ENCODE measurements at places on chromosomes 7 and 10.

- no peak for DNase-seq
These were observed 92.7 kb upstream of the MACROH2A2 start for GRCh38 chr10:69959911-69960310.

- DNase-seq: no peak
These were observed 103.7 kb downstream of the GLI3 start for GRCh38 chr7:42133321-42133720.

DNA sequence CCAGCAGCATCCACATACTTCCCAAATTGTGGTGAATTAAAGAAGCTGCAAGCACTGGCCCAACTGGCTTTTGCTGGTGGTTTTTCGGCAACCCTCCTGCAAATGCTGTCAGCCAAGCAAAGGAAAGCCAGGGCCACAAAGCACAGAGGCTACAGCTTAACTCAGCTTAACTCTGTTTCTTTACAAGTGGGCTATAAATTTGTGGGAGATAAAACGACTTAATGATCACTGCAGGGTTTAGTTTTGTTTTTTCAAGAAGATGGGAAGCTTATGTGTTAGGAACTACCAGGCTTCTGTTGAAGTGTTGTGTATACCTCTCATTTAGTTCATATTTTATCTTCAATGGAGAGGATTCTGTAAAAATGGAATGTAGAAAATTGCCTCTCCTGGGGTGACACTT is 110.6 kb downstream of the TACC2 start:
- DNase-seq: no peak

- DNase-seq: no peak
These were observed 87.0 kb downstream of the RAPGEF5 start for GRCh38 chr7:22269963-22270362.

GRCh38 chr7:47046949-47047348 is 535.0 kb downstream of the TNS3 start:
- no peak for DNase-seq

- DNase-seq: no peak
These were observed 220.2 kb upstream of the CELF2 start for GRCh38 chr10:10797513-10797912.

DNA sequence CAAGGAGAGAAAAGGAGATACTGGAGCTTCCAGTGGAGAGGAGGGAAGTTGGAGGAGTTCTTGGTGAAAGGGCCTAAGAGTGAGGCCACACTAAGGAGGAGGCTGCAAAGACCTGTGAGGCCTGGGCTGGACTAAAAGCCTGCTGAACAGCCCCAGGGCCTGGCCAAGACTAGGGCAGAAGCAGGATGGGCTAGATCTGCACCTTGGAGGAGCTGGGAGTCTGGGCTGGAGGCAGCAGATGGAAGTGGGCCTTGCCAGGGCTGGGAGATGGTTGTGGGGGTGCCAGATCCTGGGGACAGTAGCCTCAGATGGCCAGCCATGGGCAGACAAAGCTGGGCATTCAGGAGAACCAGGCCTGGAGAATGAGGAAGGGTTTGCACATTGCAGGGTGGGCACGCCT is 6.5 kb upstream of the PURB start:
- no peak for DNase-seq

DNA sequence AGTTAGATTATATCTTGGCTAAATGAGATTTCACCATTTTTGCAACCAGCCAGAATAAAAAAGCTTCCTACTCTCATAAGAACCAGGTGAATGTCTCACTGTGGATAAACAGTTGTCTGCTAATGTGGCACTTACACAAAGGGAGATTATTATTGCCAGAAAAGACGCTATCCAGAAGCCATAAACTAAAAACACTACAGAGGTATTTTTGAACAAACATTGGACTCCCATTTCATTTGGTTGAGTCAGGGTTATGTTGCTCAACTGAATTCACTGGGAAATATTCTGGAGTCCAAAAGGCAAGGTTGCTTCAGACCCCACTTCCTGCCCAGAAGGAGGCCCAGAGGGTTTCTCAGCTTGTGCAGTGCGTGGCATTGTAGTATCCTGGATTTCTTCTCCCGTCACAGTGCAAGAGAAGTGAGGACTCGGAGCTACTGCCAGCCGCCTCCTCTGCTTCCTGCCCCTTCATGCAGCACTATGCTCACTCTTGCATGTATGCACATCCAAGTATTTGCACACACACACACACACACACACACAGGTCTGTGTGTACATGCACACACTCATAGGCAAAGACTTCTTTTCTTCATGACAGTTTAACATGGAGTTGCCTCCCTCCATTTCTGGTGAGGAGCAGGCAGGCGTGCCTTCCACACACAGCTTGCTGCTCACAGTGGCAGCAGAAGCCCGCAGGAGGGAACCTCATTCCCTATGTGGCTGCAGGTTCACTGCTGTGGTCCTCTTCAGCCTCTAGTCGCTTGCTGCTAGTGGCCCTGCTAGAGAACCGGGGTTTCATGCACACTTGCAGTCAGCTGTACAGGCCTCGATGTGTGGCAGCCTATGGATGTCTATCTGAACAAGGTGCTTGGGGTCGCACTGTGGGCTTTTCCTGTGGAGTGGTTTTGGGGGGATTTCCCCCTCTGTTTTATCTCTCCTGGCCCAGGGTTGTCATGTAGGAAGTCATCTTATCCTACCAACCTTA is 10.1 kb downstream of the DENND10 start:
- DNase-seq: no peak

DNA sequence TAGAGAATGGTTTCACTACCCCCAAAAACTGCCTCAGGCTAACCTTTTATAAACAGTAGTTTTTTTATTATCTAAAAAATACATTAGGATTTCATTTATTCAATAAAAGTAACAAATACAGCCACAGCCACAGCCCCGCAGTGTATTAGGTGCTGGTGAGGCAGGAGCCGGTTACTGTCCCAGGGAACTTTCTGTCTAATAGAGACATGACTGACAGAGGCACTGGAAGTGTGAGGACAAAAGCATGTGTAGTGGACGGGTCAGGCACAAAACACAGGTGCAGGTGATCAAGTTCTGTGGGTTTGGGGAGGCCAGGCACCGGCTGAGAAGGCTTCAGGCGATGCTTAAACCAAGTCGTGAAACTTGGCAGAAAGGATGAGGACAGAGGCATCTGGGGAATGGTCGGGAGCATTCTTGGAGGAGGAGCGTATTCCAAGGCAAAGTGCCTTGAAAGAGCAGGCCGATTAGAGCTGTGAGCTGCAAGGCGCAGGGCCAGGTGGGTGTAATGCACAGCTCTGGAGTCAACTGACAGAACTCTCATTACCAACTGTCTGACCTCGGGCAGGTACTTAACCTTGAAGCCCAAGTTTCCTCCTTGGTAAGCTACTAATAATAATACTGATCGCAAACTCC is 138.2 kb downstream of the USP6NL start:
- no peak for DNase-seq

- no peak for DNase-seq
These were observed 144.5 kb upstream of the PTN start for GRCh38 chr7:137488038-137488437.

DNA sequence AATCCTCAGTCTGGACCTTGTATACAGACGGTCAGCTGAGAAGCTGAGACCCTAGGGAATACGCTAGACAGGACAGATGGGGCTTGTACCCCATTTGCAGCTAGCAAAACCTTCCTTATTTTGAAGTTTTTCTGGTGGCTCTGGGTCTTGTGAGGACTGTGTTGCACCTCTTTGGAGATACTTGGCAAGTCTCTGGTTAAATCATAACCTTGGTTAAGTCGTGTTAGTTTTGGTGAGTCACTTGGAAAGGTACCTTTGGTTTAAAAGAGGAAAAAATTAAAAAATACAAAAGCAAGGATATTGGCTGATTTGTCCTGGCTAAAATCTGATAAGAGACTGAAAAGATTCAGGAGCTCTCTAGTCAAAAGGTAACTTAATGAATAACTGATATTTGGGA is 140.6 kb downstream of the COBL start:
- DNase-seq: no peak

DNA sequence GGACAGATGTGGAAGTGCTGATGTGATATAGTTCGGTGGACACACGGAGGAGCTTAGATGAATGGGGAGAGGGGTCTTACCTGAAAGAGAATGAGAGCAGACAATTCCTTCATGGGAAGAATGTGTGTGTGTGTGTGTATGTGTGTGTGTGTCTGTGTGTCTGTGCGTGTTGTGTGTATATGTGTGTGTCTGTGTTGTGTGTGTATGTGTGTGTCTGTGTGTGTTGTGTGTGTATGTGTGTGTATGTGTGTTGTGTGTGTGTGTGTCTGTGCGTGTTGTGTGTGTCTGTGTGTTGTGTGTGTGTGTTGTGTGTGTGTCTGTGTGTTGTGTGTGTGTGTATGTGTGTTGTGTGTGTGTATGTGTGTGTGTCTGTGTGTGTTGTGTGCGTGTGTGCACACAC is 104.2 kb downstream of the FAM204A start:
- DNase-seq: no peak

- DNase-seq: no peak
These were observed 40.5 kb downstream of the ADCYAP1R1 start for GRCh38 chr7:31092606-31093005.

DNA sequence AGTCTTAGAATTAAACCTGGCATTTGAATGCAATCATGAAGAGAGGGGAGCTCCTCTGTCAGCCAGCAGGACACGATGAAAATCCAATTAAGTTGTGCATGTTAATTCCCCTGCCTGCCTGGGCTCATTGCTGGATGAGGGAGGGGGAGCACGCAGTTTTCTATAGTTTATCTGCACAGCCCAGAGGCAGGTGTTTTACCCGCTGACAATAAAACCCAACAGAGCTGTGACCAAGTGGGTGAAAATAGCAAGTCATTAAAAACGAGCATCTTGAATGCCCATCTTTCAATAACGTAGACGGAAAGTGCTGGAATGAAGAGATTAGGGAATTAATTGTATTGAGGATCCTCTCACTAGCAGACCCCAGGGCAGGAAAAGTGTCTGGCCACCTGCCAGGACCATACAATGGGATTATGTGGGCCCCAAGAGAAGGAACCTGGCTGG is 100.1 kb upstream of the FAM20C start:
- DNase-seq: no peak

- DNase-seq: peak; percentile 68
These were observed 37.1 kb downstream of the PRKCQ start for GRCh38 chr10:6542999-6543430.

DNA sequence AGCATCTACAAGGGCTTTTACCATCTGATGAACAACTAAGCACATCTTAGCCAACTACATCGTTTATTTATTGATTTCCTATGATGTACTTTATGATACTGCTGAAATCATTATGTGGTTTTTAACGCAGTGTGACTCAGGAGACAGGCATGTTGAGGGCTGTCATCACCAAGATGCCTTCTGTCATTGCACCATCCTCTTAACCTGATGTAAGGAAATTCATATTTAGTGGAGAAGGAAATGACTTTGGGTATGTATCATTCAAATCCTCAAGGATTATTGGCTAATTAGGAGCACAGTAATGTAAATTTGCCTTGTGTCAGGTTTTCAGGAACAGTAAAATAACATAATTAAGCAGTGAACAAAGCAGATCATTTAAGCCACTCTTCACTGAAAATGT is 138.5 kb upstream of the MGMT start:
- DNase-seq: no peak

DNA sequence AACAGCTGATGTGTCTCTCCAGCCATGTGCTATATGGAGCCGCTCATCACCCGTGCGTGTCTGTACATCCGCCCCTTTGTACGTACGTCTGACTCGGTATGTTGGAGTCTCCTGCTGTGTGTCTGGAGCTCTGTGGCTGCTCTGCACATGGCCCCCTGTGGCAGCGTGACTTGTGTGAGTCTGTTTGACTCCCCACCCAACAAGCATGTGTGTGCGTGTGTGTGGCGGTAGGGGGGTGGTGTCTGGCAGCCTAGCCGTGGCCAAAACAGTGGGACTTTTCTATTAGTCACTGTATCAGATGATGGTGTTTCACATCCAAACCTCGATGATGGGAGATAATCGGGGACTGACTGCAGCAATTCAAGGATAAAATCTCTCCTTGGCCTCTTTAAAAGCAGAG is 94.1 kb downstream of the COL13A1 start:
- no peak for DNase-seq

- peak; percentile 81 for DNase-seq
These were observed 46.6 kb downstream of the PWWP2B start for GRCh38 chr10:132443605-132443982.

DNA sequence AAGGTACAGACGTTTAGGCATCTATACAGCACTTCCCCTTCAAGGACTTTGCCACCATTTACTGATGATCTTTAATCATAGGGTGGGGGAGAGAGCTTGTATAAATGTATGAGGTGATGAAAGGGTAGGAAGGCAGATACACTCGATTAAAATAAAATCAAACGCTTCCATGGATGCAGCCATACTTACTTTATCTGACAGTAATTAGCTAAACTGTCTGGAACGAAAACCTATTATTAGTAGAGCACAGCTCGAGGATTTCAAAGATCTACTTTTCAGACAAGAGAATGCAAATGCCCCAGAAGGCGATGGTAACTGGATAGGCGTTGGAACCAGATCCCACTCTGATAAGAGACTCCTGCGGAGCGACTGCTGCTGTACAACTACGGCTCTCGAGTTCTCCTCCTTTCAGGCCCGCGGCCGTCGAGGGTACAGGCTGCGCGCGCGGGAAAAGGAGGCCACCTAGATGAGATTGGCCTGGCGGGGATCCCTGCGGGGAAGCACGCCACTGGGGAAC is 3.1 kb upstream of the NKX2-3 start:
- DNase-seq: no peak

- DNase-seq: no peak
These were observed 437.1 kb upstream of the NPVF start for GRCh38 chr7:25665374-25665773.

DNA sequence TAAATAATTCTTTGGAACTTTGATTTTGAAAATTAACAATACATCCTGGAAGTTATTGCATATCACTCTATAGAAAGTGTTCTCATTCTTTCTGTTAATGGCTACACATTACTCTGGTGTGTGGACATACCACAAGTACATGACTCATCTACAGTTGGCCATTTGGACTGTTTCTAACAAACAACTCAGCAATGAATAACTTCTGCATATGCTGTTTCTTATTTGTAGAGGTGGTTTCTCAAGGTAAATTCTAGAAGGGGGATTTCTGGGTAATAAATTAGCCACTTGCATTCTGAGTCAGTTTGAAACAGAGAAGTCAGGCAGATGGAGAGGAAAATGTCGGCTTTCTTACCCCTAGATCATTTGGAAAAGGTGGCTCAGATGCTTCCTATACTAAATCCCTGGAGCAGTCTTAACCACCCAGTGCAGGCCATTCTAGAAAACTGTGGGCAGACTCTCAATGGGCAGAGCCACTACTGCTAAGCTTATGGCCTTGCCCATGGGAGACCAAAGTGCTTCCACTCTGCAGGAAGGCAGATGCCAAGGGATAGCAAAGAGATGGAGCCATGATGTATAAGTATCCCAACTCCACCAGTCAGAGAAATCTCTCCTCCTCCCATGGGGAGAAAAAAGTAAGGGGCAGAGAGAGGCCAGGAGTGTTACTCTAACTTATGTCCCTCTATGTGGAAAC is 194.0 kb upstream of the PLPP4 start:
- no peak for DNase-seq

- DNase-seq: no peak
These were observed 62.6 kb upstream of the TBX20 start for GRCh38 chr7:35316549-35316948.

DNA sequence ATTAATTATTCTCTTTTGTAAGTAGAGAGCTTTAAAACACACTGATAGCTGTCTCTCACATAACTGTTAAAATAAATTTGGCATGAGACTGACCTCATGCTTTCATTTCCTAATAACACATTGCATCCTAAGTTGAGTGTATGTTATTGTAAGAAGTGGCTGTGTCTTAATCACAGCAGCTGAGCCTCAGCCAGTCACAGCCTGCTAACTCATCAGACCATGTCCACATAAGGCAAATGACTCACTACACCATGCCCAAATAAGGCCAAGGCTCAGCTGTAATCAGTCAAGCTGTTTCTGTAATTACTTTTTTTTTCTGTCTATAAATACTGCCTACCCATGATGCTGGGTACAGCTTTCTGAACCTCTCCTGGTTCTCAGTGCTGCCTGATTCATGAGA is 860.9 kb downstream of the XPNPEP1 start:
- no peak for DNase-seq

Data from CD4-positive, alpha-beta T cell treated with Interleukin-2 at 100 ng/mL for 4 hours (primary cell).